ENCODE measurements at places on chromosomes 2 and 18.

DNA sequence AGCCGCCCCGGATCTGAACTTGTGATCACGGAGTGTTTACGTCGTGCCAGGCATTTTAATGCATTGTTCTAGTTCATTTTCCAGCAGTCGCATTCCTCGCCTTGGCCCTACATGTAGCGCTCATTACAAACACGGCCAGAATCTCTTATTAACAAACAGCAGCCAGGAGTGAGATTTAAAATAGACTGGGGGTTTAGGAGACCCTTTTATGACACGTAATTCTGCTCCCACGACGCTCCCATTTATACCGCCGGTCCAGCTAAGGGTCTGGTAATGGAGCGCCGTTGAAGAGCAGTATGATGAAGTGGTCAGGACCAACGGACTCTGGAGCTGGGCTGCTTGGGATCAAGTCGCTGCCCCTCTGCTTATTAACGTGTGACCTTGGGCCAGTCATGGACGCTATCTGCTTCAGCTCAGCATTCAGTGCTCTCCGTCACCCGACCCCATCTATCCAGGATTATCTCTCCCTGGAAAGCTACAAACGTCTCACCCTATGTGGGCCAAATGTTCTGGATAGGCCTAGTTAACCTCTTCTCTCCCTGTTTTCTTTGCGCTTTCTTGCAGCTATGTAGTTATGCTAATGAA is 745 bp downstream of the MSH2 start:
- DNase-seq, result no peak

DNA sequence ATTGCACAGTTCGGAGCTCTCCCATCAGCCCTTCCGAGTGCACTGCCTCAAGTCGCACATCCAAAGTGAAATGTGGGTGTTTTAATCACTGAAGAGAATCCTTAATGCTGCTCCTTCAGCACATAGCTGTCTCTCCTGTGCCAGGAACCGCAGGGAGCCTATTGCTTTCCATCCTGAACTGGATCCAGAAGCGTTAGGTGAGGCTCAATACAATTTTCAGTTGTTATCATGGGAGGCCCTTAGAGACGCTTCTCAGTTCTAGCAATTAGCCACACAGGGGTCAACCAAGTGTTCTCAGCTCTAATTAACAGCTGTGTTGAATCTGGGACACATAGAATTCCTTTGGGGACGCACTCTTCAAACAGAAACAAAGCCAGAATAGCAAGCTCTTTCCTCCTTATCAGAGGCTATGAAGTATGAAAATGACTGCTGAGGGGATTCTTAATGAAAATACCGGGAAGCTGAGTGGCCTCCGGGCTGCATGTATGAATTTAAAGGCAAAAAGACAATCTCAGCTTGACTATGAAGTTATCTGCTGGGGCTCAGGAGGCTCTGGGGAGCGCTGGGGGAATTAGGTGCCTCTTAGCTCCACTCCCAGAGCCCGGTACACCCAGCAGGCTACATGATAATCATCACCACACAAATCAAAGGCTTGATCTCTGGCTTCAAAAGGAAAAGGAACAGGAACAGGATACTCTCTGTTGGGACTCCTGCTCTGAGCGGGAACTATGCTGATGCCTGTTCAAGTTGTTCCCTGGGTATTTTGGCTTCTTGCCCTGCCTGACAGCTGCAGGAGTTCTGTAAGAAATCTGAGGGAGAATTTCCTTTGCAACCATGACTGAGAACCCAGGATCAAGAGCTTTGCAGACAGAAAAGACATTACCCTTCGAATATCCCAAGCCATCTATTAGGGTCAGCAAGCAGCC is 55.4 kb upstream of the NCOA1 start:
- DNase-seq, result no peak

DNA sequence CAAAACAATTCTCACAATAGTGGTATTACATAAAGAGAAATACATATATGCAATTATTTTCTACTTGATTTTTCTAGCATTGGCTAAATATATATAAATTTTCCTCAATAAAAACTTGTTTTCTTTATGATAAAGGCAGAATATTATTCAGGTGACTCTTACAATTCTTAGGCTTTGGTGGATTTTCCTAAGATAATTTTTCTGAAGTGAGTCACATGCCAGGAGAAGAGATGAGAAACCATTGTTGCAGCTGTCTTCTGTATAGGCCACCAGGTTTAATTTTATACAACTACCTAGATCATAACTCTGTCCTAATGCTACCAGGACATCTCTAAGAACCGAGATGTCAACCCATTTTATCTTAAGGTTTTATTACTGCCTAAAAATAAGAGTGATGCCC is 552.4 kb upstream of the CDH2 start:
- DNase-seq, result no peak

GRCh38 chr2:215579809-215580208 is 143.9 kb upstream of the FN1 start:
- no peak for DNase-seq

DNA sequence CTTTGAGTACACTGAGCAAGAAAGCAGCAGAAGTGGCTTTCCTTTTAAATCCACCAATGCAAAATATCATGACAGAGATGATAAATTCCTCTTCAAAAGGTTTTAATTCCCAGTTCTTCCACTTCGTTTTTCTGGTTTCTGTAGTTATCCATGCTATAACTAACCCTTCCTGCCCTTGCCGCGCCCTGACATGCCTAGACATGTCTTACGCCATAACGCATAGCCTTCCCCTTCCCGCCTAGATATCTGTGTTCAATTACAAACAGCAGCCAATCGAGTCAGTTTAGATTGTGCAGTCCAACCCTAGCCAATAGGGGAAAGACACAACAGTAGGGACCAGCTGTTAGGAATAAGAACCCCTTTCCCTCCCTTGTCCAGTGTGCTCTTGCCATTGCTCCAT is 16.1 kb downstream of the PRPF40A start:
- DNase-seq, result no peak

DNA sequence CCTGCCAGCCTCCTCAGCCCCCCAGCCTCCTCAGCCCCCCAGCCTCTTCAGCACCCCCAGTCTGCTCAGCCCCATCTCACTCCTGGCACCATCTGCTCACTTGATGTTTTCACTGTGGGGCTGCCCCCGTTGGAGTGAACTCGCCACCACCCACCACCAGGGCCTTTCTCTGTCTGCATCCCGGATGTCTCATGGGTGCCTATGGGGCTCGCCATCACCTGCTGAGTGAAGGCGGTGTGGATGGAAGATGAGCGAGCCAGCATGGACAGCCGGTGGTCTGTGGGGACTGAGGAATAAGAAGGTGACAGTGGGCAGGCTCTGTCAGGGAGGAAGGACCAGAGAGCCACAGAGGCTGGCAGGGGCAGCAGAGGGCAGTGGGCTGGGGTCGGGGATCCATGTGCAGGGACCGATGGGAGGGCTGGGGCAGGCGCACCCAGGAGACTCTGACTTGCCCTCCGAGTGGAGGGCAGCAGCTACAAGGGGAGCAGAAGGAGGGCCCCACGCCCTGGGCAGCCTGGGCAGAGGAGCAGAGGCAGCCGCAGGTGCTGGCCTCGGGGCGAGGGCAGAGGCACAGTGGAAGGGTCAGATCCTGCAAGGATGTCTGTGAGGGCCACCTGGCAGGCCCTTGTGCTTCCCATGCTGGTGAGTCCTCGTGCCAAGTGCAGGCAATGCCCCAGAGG is 74.7 kb upstream of the ODC1 start:
- no peak for DNase-seq

- no peak for DNase-seq
Measured at GRCh38 chr2:153575171-153575853, 96.8 kb upstream of the RPRM start.

GRCh38 chr2:158994920-158995676 is 26.7 kb downstream of the TANC1 start:
- DNase-seq, result no peak

DNA sequence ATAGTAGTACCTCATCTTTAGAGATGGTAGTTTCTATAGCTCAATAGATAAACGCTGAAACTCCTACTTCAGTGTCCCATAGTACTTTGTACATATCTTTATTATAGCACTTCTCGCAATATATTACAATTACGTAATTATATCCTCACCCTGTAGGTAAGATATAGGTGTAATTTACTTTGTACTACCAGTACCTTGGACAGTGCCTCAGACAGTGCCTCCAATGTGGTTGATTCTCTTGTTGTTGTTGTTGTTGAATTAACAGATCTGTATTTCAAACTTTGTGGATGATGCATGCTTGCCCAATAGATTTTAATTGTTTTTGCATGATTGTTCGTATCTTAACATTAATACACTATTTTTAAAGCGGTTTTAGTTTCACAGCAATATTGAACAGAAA is 188.6 kb downstream of the ARL6IP6 start:
- DNase-seq, result no peak

DNA sequence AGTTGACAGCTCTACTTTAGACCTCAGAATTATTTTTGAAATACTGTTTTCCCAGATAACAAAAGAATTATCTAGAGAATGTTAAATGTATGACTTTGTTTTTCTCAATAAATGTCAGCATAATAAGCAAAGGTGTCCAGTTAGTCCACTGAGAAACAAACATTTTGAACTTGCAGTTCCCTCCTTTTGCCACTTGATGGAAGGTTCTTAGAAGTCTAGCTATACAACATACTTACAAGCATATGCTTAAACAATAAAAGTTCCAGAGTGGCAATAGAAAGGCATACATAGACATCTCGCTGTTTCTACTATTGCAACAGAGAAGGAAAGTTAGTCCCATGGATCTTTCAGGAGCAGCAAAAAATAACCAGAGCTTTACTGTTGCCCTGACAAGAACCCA is 11.8 kb downstream of the NDUFA10 start:
- no peak for DNase-seq

- no peak for DNase-seq
Measured at GRCh38 chr18:11517704-11518103, 91.7 kb upstream of the SLC35G4 start.

DNA sequence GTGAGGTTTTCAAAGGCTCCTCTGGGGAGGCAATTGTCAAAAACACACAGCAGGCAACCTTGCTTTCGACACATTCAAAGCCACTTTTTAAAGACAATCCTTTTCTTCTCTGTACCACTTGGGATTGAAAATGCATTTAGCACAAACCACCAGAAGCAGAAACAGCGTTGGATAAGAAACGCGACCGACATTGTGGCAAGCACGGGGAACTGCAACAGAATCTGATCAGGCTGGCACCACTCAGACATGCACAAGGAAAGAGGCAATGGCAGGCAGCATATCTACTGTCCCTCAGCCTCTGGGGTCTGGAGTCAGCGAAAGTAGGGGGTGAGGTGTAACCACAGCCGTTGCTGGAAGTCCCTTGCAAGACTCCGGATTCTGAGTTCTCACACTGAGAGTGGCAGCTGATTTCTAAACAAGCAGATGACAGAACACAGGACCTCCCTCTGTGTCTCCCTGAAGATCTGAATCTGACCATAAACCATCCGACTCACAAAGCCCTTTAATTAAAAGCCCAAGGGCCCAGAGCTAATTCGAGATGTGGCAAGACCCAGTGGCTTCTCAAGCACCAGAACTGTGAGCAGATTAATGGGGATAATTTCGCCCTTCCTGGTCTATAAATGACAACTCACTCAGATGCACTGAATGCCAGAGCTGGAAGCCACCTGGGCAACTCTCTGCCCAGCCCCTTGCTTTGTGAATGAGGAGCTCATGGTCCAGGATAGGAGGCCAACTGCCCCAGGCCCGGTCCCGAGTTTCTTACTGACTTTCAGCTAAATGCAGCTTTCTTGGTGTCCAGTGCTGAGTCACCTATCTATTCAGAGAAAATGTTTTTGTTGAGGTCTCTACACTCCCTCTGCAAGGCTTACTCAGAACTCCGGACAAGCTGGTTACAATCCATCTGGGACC is 29.6 kb downstream of the CYRIA start:
- no peak for DNase-seq

DNA sequence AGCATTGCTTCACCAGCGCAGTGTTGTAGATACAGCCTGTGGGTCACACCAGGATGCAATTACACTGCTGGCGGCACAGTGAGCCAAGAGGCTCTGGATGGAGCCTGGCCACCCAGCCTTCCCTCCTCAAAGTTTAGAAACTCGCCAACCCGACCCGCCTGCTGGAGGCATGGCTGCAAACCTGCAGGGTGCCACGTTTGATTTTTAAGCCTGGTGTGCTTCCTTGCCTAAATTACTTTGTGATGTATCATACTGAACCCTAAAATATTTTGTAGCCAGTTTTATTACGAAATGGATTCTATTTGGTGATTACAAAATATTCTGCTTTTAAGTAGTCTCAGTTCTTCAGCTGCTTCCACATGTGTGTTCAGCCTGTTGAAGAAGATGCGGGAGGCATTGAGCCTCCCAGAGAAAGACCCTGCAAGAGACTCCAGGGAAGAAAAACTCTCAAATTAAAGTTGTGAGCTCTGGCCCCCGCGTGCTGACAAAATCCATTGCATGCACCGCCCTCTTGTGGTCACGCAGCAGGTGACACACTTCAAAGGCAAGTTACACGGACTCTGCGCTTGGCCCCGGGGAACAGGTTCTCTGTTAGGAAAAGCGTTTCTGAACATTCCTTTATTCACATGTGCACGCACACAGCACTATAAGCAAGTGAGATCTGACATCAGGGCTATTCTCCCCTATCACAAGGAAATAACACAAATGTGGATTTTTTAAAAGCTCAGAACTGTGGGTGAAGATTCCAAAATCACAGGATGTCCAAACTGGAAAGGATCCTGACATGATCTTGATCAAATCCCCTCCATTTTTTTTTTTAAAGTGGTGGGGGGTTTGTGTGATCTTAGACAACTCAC is 63.0 kb upstream of the TWIST2 start:
- DNase-seq, result peak; percentile 52

GRCh38 chr2:203681978-203682377 is 24.5 kb upstream of the CD28 start:
- DNase-seq, result no peak

GRCh38 chr2:99571954-99572353 is 82.1 kb upstream of the REV1 start:
- no peak for DNase-seq

DNA sequence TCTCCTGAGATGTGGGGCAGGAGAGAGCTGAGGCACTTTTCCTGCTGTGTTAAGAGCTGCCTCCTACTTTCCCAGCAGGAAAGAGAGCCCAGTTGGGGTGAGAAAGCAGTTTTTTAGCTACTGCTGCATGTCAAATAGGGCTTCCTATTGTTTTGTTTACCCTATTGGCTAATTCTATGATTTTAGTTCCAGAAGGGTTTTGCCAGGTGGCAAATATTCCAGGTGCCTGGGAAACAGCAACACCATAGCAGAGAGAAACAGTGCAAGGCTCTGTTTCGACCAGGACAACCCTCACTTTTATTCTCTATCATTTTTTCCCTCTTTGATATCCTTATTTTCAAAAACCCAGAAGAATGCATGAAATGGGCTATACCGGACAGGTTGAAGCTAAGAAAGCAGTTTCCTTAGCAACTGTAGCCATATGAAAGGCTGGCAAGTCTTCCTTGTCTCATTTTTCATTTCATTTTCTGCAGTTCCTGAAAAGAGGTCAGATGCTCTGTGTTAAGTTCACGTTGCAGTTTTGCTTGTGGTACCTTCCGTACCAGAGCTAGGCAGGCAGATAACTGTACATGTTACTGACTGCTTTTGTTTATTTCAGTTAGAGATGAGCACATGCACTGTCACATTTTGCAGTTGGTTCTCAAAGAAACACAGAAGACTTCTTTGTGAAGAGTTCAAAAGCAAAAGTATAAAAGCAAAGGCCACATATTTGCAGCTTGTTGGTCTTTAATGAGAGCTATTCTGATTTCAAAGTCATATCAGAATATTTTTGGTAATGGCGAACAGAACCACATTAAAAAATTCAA is 84.8 kb downstream of the AQP4 start:
- no peak for DNase-seq
